Activated T-helper 2 cell treated with anti-CD3 and anti-CD28 coated beads, Interferon-gamma antibody, Interleukin-2, Interleukin-4, amounts not matched to agents 10 μg/mL and 5 μg/mL and 100 μg/mL, durations not matched to agents 14 hours and 24 hours and 36 hours (primary cell): ENCODE measurements at places on chromosomes 3 and 15.

DNA sequence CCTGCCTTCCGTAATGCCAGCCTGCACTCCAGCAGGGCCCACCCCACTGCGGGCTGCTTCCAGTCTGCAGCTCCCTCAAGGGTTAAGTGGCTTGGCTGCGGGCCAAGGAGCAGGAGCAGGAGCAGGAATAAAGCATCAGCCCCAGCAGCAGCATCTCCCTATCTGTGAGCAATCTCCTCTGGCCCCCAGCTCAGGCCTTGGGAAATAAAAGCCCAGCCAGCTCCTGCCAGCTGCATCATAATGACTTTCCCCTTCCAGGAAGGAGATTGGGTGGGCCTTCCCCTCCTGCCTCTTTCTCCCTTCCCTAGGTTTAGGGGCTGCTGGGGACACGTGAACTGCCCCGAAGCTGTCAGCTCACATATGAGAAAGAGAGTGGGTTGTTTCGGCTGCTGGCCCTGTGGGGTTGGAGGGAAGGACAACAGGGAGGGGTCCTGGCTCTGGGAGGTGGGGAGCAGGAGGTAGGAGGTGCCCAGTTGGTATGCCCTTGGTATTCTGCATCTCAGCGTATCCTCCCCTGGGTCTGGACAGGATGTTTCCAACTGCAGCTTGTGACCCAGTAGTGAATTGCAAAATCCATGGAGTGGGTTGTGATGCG lies 34.6 kb upstream of the FGD5 start:
- DNase-seq: no peak

DNA sequence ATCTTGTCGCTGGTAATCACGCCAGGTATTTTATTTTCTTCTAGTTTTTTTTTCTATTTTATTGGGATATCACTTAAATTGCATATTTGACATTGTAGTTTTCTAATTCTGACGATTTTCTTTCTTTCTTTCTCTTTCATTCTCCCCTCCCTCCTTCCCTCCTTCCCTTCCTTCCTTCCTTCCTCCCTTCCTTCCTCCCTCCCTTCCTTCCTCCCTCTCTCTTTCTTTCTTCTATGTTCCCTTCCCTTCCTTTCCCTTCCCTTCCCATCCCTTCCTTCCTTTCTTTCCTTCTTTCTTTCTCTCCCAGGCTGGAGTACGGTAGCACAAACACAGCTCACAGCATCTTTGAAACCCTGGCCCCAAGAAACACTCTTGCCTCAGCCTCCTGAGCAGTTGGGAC lies 100.6 kb upstream of the BCL6 start:
- DNase-seq: no peak

GRCh38 chr3:133457025-133457424 lies 57.2 kb downstream of the BFSP2 start:
- no peak for DNase-seq

DNA sequence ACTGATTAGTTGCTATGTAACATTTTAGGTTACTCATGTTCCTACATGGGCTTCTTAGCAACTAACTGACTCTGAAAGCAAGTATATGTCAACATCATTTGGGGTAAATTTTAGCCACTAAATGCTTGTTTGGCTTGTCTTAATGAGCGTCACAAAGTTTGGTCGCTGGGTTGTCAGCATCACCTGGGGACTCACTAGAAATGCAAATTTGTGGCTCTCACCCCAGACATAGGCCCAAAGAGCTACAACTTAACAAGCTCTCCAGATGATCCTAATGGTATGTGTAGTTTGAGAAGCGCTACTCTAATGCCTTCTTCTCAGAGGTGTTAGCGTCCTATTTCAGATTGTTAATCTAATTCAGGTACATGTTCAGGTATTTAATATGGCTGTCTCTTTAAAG lies 32.7 kb upstream of the CPOX start:
- no peak for DNase-seq

DNA sequence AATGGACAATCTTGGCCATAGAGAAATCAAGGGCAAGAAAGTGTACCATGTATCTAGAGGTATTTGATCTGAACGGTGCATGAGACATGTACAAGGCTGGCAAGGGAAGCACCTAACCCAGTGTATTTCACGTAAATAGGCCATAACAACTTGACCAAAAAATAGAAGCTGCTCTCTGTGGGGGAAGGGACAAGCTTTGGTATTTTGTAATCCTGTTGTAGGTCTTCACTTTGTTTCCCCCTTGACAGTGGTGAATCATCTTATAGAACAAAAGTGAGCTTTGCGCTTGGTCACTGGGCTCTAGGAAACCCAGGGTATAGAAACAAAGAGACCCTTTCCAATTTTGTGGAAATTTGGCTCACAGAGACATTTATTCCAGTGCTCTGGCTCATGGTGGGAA lies 21.0 kb downstream of the LARS2 start:
- no peak for DNase-seq

GRCh38 chr15:56640549-56640948 lies 92.8 kb downstream of the ZNF280D start:
- no peak for DNase-seq

- no peak for DNase-seq
Observed at GRCh38 chr3:43765521-43765971, 74.8 kb downstream of the ABHD5 start.

GRCh38 chr3:156176048-156176447 lies 55.7 kb downstream of the KCNAB1 start:
- DNase-seq: no peak

DNA sequence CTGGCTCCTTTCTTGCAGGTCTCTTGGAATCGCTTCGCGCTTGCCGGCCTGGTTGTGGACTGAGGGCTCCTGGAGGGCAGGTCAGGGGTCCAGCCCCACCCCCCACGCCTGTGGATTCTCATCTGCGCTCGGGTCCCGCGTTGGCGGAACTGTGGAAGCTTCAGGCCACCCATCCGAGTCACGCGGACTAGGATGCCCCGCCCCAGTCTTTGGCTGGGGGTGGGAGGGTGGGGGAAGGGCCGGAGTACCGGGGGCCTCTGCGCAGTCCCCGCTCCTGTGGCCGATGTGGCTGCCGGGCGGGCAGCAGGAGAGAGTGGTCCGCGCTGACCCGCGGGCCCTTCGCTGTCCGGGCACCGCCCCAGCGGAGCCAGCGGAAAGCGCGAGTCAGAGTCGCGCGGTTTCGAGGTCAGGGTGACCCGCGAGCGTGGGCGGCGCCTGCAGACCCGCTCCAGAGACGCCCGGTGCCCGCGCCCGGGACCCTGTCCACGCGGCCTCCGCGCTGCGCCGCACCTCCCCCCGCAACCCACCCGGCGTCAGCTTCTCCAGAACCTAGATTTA lies 114.2 kb downstream of the KLF13 start:
- peak; percentile 38 for DNase-seq

GRCh38 chr15:68429691-68430470 lies 2.1 kb downstream of the ITGA11 start:
- no peak for DNase-seq

DNA sequence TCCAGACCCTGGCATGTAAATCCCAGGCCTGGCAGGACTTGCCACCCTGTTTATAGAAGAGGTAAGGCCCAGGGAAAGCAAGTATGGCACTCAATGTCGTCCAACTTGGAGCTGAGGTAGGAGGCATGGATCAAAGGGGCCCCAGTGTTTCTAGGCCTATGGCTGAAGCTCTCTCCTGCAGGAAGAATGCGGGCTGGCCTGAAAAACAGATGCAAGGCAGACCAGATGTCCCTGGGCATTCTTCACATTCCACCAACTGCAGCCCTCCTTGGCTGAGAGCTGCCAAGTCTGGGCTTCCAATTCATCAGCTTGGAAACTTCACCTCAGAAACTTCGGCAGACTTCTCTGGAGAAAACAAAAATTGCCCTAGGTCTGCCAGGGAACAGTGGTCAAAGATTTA lies 22.2 kb downstream of the MESD start:
- no peak for DNase-seq

- DNase-seq: no peak
Observed at GRCh38 chr3:35486295-35486694, 153.0 kb upstream of the ARPP21 start.

- DNase-seq: no peak
Observed at GRCh38 chr3:188899881-188900280, 271.9 kb upstream of the TPRG1 start.

GRCh38 chr3:56630966-56631365 lies 52.1 kb downstream of the TASOR start:
- DNase-seq: no peak

DNA sequence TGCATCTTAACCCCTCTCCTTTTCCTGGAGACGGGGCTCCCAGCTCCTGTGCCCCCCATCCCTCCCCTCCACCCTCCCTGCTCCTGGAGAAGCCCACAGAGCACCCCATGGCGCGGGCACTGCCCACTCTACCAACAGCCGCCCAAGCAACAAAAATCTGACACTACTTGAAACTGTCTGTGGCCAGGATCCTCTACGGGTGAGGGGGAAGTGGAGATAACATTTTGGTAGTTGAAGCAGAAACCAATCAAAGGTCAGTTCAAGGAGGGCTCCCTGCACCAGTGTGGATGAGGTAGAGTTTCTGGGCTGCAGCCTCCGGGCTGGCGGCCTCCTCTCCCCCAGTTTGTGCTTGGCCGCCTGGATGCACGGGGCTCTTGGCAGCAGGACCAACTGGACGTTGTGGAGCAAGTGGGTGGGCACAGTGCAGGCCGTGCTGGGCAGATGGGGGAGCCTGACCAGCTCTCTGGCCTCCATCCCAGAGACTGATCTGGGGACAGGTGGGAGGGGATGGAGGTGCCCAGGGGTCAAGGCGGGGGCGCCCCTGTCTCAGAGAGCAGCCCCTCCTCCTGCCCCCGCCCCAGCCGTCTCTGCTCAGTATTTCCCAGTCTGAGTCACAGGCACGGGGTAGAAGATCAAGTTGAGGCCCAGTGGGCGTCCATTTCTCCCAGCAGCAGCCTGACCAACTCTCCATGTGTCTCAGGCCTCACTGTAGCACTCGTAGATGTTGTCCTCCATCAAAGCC lies 12.8 kb downstream of the H1-8 start:
- no peak for DNase-seq

DNA sequence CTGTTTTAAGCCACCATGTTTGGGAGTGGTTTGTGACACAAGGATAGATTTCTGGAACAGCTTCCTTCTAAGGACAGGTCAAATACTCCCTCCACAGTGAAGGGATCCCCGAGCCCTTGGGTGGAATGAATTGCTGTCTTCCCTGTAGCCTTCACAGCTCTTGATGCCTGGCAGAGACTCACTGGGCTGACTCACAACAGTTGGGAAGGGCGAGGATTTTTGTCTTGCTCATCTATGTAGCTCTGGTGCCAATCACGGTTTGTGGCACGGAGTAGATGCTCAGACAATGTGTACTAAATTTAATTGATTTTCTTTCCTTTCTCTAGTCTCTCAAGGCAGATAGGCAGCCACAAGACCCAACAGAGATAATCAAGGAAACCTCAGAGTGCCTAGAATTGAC lies 27.0 kb downstream of the CRYGS start:
- DNase-seq: no peak

DNA sequence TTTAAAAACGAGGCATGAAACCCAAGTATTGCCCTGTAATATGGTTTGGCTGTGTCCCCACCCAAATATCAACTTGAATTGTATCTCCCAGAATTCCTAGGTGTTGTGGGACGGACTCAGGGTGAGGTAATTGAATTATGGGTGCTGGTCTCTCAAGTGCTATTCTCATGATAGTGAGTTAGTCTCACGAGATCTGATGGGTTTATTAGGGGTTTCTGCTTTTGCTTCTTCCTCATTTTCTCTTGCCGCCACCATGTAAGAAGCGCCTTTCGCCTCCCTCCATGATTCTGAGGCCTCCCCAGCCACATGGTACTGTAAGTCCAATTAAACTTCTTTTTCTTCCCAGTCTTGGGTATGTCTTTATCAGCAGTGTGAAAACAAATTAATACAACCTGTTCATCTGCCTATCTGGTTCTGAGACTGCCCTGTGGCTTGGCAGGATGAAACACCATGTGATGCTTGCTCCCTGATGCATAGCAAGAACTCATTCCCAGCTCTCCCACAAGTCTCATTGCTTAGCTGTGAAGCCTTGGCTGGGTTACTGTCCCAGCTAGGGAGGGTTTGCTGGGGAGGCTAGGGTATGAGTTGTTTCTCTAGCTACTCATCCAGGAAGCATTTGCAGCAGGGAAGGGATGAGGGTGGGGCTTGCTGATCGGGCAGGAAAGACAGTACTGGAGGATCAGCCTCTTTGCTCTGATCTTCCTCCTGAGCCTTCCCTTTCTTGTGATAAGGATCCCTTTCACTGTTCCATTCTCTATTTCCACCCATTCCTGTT lies 3.7 kb upstream of the SQOR start:
- DNase-seq: no peak

DNA sequence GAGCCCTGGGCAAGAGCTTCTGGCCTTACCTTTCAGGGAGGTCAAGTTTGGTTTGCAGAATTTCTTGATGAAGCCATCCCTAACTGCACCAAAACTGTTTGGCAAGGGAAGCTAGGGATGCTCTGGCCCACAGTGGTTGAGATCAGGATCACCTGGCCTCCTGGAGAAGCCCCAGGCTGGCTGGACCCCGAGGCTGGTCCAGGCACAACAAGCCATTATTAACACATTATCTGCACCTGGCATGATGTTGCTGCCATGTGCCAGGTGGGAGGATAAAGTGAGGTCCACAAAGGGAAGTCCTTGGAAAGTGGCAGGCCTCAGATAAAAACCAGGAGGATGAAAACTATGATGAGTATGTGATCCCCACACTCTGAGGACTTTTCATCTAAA lies 35.9 kb upstream of the DUSP7 start:
- no peak for DNase-seq

- DNase-seq: no peak
Observed at GRCh38 chr3:37945807-37946530, 44.6 kb upstream of the VILL start.

GRCh38 chr3:13277860-13278531 lies 142.1 kb downstream of the NUP210 start:
- no peak for DNase-seq

GRCh38 chr3:69384326-69384725 lies 1.6 kb downstream of the FRMD4B start:
- DNase-seq: no peak

GRCh38 chr15:34799149-34800101 lies 4.1 kb upstream of the ACTC1 start:
- DNase-seq: no peak

DNA sequence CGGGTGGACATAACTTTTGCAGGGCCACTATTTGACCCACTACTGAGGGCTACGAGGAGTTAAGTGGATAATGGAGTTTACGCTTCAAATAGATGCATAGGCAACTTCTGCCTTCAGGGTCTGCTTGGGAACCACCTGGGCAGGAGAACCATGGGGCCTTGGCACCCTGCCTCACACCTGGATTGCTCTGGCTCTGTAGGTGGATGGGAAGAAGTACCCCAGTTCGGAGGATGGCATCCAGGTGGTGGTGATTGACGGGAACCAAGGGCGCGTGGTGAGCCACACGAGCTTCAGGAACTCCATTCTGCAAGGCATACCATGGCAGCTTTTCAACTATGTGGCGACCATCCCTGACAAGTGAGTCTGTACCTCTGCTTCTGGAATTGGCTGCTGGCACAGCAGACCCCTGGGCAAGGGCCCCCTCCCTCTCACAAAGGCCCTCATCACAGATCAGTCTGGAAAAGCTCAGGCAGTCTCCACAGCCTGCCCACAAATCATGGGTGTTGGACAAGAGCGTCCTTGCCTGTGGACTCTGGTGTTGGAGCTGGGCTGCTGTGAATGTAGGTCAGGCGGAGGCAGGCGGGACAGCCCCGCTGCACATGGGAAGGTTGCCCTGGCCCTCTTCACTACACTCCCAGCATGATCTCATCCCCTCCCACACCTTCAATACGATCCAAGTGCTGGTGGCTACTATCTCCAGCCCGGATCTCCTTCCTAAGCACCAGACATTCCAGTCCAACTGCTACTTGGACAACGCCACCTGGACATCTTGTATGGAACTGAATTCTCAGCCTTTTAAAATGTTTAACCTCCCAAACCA lies 46.7 kb downstream of the MESD start:
- DNase-seq: no peak

GRCh38 chr3:83934192-83935021 lies 1024.4 kb upstream of the CADM2 start:
- no peak for DNase-seq

GRCh38 chr3:41462103-41462691 lies 262.9 kb downstream of the CTNNB1 start:
- no peak for DNase-seq
